ENCODE measurements at places on chromosomes 16 and 17.

- no peak for DNase-seq
These were observed 15.5 kb upstream of the SUPT4H1 start for GRCh38 chr17:58367461-58367860.

DNA sequence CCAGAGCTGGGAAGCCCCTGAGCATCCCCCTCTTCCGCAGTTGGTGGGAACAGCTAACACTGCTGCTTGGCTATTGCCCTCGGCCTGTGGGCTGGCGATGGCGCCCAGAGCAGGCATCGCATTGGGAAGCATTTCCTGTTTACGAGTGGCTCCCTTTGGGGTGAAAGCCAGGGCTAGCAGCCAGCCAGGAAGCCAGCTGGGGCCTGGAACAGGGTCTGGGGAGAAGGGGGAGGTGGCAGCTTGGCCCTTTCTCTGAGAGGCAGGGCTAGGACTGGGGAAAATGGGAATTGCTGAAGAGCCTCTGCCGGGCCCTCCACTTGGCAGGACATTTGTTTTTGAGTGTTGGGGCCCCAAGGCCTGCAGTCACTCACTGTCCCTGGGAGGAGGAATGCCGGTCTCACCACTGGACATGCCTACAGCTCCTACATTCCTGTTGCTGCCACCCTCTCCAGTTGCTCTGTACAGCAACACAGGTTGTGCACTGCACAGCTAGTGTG is 2.4 kb upstream of the MTSS2 start:
- DNase-seq: no peak

GRCh38 chr17:83109793-83110645 is 30.6 kb downstream of the METRNL start:
- DNase-seq: no peak

- DNase-seq: no peak
These were observed 215.4 kb downstream of the SOX9 start for GRCh38 chr17:72336026-72336803.

GRCh38 chr17:55314061-55314783 is 49.5 kb downstream of the HLF start:
- DNase-seq: no peak

GRCh38 chr16:2988590-2989099 is 8.4 kb upstream of the PKMYT1 start:
- no peak for DNase-seq

DNA sequence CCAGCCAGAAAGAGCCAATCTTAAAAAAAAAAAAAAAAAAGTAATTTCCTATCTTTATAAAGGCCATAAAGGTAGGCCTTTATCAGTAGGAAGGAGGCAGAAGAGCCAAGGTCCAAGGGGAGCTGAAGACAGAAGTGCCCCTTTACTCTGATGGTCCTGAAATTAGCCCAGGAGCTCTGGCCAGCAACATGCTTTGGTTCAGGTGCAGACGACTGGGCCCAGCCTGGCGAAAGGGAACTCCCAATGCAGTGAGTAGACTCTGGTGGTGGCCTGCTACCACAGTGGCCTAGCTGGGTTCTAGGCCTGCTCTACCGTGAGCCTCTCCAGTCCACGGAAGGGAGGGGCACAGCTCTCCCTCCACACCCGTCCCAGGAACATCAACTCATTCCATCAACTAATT is 23.1 kb upstream of the MEIOB start:
- DNase-seq: no peak

DNA sequence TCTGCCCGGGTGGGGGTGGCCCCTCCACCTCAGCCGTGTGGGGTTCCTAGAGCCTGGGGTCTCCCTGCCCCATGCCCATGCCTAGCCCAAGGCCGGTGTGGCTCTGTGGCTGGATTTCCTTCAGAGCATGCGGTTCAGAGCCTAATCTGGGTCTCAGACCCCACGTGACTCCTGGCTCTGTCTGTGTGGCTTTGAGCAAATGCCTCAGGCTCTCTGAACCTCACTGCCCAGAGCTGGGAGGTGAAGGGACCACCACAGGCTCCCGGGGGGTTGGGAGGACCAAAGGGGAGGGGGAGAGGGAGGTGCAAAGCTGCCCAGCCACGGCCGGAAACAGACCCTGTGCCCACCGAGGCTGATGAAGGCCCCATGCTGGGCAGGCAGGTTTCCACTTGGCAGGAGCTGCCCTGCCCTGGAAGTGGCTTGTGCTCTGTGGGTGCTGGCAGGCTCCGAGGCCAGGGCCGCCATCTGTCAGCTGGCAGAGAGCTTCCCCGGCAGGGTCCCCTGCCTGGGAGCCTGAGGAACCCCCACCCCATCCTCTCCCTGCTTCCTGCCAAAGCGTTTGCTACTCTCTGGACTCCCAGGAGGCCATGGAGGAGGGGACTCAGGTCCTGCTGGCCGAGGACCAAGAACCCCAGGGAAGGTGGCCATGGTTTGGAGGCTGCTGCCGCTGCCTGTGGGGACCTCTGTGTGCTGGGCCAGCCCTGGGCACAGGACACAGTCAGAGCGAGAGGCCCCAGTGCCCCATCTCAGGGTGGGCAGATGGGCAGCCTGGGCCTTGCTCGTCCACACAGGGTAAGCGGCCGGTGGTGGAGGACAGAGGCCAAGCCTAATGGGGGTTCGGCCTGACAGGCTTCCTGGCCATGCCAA is 4.0 kb downstream of the CDH15 start:
- no peak for DNase-seq

- DNase-seq: no peak
These were observed 255.3 kb downstream of the CPPED1 start for GRCh38 chr16:12548270-12548983.

GRCh38 chr17:59375857-59376256 is 44.4 kb downstream of the YPEL2 start:
- no peak for DNase-seq

- no peak for DNase-seq
These were observed 2.6 kb downstream of the GID4 start for GRCh38 chr17:18041776-18042175.

Data from activated naive CD8-positive, alpha-beta T cell treated with anti-CD3 and anti-CD28 coated beads for 36 hours (primary cell).